ENCODE measurements at places on chromosomes 1 and 21. TPM values are rescaled to one million over a fixed set of nuclear protein-coding genes. Genes with fewer than 3 reads are reported as not detected.

ZBTB40 gene
- 8.9 TPM for total RNA-seq

MROH7 gene
- not detected for total RNA-seq

RHEX gene
- total RNA-seq, result not detected

PPM1J gene
- total RNA-seq, result 1.4 TPM

Measured in IMR-90 (cell line).